NCI-H2171 (cell line): ENCODE measurements at places on chromosomes 12 and 14.

GRCh38 chr12:124916374-124917134, 2.1 kb upstream of the UBC start:
- DNase-seq = no peak

DNA sequence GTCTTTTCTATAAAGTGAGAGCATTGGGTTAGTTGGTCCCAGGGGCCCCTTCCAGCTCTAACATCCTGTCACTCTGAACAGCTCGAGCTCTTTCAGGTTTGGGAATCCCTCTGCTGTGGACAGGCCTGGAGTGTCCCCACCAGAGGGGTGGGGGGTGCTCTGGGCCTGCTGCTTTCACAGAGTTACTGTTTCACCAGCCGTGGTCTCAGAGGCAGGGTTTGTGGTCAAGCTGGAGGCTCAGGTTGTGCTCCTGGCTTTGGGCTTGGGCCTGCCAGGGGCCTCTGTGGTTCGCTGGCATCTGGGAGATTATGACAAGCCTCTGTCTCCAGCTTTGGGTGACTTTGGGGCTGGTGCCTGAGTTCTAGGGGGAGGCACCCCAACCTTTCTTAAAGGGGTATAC, 59.6 kb downstream of the FBXL14 start:
- no peak for DNase-seq

GRCh38 chr12:20039562-20039961, 328.8 kb upstream of the PDE3A start:
- no peak for DNase-seq

GRCh38 chr14:99755629-99756603, 37.3 kb upstream of the EML1 start:
- no peak for DNase-seq

DNA sequence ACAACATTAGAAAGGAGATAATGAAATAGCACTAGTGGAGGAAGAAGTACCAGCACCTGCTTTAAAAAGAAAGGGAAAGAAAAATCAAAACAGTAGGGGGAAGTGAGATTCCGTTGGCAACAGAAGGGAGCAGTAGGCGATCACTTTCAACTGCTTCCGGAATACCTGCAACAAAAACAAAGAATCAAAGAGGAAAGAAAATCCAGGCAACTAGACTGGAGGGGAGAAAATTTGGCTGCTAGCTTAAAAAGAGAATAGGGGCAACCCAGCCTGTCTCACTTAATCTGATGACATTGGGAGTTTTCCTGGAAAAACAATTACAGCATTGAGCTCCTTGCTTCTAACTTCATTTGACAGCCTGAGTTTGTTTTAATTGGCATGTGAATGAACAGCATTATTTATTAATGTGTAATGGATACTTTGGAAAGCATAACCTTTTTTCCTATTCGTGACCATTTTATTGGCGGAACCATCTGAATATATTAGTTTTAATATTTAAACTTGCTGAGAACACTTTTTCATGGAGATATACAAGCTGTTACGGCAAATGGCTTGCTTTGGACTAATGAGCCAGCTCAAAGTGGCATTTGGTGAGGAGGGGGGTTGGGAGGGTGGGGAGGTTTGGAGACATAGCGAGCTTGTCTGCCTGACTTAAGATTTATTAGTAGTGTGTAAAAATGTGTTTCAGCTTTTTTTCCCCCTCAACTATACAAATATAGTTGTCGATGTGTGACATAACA, 2.5 kb upstream of the DACT1 start:
- DNase-seq = peak; percentile 24

DNA sequence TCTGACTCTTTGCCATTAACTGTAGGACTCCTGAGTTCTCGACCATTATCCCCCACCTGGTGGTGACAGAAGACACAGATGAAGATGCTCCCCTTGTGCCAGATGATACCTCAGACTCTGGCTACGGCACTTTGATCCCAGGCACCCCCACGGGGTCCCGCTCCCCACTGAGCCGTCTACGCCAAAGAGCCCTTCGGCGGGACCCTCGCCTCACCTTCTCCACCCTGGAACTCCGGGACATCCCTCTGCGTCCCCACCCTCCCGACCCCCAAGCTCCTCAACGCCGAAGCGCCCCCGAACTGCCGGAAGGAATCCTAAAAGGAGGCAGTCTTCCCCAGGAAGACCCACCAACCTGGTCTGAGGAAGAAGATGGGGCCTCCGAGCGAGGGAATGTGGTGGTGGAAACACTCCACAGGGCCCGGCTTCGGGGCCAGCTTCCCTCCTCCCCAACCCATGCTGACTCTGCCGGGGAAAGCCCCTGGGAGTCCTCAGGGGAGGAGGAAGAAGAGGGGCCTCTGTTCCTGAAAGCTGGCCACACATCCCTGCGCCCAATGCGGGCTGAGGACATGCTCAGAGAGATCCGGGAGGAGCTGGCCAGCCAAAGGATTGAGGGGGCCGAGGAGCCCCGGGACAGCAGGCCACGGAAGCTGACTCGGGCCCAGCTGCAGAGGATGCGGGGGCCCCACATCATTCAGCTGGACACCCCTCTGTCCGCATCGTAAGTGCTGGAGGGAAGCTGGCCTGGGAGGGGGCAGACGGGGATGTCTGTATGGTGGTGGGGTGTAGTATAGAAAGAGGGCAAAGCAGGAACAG, 14.4 kb downstream of the TNFRSF1A start:
- no peak for DNase-seq

GRCh38 chr12:8058506-8058905, 7.7 kb downstream of the C3AR1 start:
- no peak for DNase-seq

DNA sequence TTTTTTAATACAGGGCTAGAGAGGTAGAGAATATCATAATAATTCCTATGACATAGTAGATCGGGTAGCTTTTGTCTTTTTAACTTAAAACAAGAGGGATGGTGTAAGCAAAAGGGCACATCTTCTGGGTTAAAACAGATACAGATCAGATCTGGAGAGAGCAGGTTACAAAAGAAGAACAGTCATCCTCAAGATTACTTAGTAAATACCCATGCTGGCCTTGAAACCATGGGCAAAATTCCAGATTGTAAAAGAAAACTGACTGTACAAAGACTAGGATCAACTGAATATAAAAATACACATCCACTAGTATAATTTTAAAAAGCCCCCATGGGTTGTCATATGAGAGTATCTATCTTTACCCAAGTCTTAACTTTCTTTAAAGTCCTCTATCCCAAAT, 76.7 kb downstream of the MED13L start:
- no peak for DNase-seq

DNA sequence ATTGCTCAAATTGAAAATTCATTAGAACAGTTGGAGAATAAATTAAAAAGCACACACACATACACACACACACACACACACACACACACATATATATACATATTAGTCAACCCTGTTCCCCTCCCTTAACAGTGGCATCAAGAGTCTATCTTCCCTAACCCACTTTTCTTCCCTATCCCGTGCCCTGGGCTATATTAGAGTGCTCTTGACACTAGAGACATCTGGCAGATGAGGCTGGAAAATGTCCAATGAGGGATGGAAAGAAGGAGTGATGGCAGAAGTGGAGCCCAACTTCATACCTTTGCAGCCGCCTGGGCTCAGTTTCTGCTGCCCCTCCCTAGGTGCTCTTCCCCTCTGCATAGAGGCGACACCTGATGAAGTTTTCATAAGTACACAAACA, 172.4 kb upstream of the NUDT4 start:
- no peak for DNase-seq

DNA sequence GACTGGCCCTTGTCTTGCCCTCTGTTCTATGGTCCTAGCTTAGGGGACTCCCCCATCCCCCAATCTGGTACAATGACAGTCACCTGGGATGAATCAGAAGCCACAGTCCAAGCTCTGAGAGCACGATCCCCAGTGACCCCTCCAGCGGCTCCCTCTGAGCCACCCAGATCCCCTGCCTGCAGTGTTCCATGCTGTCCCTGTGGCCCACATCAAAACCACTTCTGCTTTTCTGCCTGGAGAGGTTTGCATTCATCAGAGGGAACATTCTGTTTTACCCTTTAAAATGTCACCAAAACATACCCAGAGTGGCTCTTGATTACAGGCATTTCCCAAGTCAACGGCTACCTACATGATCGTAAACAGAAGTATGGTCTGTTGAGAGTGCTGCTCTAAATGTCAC, 47.5 kb downstream of the NOS1 start:
- no peak for DNase-seq

- DNase-seq = no peak
Observed at GRCh38 chr12:3882896-3883564, 9.8 kb upstream of the PARP11 start.

GRCh38 chr14:90828642-90829487, 12.6 kb upstream of the TTC7B start:
- DNase-seq = no peak

DNA sequence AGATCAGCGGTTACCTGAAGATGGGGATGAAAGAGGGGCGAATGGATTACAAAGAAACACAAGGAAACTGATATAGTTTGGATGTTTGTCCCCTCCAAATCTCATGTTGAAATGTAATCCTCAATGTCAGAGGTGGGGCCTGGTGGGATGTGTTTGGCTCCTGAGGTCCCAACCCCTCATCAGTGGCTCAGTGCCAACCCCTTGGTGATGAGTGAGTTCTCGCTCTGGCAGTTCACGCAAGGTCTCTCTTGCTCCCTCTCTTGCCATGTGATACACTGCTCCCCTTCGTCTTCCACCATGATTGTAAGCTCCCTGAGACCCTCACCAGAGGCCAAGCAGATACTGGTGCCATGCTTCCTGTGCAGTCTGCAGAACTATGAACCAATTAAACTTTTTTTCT, 28.0 kb downstream of the ITGA7 start:
- DNase-seq = no peak

DNA sequence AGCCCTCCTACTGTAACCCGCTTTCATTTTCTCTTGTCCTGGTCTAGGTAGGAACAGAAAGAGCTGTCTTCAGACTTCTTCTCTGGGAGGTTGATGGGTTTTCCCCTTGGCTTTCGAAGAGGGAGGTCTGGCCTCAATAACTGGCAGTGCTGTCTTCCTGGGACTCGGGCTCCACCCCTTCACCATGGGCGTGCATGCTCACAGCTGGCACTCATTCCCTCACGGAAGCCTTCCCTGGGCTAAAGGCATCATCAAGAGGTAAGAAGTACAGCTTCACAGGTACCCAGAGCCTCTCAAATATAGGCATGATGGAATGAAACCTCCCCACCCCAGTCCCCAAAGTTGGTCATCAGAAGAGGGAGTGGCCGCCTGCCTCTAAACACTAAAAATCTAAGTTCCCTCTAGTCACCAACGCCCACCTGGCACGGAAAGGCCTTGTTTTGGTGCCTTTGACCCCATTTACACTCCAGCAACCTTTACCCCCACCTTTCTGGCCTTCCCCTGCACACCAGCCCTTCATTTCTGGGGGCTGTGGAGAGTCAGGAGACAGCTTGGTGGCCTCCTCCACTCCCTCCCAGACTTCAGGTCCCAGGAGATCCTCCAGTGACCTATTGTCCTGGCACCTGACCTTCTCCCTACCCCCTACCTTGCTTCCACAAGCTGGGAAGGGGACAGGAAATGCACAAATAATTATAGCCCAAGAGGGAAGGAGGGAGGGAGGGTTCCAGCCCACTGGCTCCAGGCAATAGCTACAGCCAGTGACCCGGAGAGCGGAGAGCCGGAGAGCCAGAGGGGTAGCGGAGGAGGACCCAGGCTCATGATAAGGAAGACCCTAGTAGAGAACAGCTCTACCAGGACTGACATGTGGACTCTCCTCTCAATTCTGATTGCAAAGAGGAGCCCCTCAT, 2.8 kb downstream of the RAPGEF3 start:
- DNase-seq = no peak
